Right atrium auricular region (tissue), 2 donors: ENCODE measurements at places on chromosomes 2 and 18.

DNA sequence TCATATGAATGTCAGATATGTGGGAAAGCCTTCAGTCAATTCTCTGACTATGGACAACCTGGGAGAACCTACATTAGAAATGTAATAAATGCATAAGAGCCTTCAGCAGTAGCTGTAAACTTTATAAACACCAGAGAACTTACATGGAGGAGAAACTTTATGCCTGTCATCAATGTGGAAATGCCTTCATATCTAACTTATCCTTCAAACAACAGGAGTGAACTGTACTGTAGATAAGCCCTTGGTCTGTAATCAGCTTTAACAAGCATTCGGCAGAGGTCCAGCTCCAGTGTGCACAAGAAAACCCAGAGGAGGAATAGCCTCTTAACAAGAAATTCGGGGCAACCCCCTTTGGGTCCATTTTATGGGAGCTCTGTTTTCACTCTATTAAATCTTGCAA, 14.8 kb upstream of the UXS1 start:
- H3K4me1 ChIP-seq: no peaks in the 10 kb centered on the region
- no peak overlapping the region for H3K4me3 ChIP-seq
- no peak overlapping the region for H3K27ac ChIP-seq
- no peak for DNase-seq

GRCh38 chr2:234995332-234996068, 43.7 kb downstream of the SH3BP4 start:
- H3K27me3 ChIP-seq: no peaks in the 10 kb centered on the region
- no peaks in the 10 kb centered on the region for H3K36me3 ChIP-seq
- H3K4me3 ChIP-seq: no peak overlapping the region
- DNase-seq: no peak
- peaks cover 79% of the 10 kb centered on the region for H3K4me1 ChIP-seq

- H3K4me1 ChIP-seq: no peaks in the 10 kb centered on the region
- no peaks in the 10 kb centered on the region for H3K36me3 ChIP-seq
- DNase-seq: no peak
- no peak overlapping the region for H3K4me3 ChIP-seq
Measured at GRCh38 chr2:100192300-100192699, 49.9 kb upstream of the AFF3 start.

DNA sequence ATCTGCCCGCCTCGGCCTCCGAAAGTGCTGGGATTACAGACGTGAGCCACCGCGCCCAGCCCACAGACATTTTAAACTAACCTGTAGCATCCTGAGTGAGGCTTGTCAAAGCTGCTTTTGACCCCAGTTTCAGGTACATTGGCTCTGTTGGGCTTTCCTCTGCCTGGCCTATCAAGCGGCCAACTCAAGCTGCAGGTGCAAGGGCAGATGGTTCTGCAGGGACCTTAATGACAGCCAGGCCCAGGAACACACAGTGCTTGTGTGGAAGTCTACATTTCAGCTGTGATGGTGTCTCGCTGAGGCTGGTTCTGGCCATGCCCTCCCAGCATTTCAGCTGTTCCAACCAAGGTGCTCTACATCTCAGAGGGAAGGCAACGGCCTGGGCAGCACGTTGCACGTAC, 18.4 kb downstream of the INPP4A start:
- H3K27ac ChIP-seq: no peak overlapping the region
- no peaks in the 10 kb centered on the region for H3K27me3 ChIP-seq
- DNase-seq: no peak
- no peak overlapping the region for H3K4me3 ChIP-seq
- no peaks in the 10 kb centered on the region for H3K4me1 ChIP-seq

- DNase-seq: no peak
- no peaks in the 10 kb centered on the region for H3K4me1 ChIP-seq
- H3K4me3 ChIP-seq: no peak overlapping the region
- H3K27me3 ChIP-seq: no peaks in the 10 kb centered on the region
- no peak overlapping the region for H3K27ac ChIP-seq
- no peaks in the 10 kb centered on the region for H3K36me3 ChIP-seq
Measured at GRCh38 chr2:110904116-110904778, 171.9 kb downstream of the ACOXL start.
